Stimulated activated CD8-positive, alpha-beta memory T cell treated with anti-CD3 and anti-CD28 coated beads, Interleukin-2, amount 100 ng/mL, for 1 hour (primary cell): ENCODE measurements at places on chromosomes 11 and 22.

DNA sequence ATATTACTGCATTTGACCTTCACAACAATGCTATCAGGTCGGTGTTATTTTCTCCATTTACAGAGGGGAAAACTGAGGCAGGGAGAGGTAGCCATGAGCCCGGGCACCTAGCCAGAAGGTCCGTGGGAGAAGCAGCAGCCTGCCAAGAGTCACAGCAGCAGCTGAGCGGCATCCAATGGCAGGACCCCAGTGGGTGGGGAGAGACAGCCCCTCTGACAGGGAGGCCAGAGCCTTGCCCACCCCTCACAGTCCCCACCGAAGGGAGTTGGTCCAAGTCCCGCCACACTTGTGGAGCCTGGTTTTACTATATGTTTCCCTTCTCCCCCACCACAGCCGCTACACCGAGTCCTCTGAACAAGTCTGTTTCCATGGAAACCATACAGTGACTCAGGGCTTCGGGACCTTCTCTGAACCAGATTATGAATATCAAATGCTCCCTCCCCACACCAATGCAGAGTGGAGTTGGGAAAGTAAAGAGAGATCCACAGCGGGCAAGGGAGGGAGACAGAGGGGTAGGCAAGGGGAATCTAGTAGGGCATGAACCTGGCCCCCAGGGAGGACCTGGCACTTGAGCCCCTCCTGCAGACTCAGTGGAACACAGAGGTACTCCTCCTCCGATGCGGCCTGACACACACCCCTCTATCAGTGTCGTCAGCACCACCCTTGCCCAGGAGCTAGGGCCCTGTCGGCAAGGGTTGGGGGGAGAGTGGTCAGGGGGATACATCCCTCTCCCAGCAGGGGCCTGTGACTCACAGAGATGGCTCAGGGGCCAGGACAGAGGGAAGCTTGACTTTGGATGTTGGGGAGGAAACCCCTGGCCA lies 2.5 kb downstream of the CHST1 start:
- DNase-seq = no peak

DNA sequence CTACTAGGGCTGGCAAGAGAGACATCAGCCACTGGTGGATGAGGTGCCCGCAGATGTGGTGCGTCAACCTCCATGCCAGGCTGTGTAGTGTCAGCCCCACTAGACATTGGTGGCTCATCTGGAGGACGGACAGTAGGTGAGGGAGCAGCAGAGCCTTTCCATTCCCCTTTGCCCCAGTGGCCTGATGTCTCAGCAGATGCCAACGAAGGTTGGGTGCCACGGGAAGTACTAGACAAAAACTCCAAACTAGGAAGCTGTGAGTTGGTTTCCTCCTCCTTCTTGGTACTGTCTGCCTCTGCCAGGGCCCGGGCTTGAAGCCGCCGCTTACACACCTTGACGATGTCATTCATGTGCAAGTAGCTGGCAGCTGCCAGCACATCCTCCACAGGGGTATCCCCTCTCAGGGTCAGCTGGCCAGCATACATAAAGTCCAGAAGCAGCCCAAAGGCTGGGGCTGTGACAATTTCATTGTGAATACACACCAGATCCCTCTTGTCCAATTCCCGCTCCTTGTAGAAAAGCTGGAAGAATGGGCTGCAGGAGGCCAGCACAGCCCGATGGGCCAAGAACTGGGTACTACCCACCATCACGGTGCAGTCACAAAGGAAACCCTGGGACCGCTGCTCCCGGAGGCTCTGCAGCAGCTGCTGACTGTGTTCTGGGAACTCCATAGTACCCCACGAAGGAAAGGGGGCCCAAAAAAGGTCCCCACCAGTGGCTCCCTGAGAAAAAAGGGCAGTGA lies 795 bp downstream of the ZBTB3 start:
- no peak for DNase-seq

- DNase-seq = no peak
Measured at GRCh38 chr11:48093795-48094642, 113.7 kb downstream of the PTPRJ start.

DNA sequence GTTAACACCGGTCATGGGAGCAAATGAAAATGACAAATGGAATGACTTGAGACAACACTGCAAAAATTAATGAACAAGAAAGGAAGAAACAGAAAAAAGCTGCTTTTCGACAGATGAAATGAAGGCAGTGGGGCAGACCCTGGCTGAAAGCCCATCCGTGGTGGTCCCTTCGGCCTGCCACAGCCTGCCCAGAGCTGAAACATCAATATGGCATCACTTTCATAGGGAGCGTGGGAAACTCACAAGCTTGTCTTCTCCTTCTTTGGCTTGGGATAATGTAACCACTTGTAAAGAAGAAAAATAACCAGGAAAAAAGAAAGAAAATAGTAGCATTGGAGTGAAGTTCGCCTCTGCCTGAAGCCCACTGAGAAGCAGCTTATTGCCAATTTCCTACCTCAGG lies 78.8 kb downstream of the CTTN start:
- DNase-seq = no peak

DNA sequence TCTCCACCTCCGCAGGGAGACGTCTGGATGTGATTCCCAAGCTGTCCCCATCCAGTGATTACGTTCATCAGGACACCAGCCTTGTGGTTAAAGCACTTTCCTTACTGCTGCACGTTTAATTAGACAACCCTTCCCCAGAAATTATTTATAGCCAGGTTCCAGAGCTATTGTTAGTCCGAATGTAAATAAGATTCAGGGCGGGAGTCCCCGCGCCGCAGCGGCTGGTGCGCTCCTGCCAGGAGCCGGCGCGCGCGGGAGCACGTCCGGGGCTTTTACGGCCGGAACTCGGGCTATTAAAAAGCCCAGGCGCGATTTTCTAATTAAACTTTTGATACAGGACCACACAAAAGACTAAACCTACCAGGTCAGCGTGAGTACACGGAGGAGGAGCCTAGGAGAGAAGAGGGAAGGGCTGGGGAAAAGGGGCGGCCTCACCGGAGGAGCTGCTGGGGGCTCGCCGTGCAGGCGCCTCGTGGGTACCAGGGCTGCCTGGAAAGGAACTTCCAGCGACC lies 538.3 kb downstream of the OPCML start:
- no peak for DNase-seq

DNA sequence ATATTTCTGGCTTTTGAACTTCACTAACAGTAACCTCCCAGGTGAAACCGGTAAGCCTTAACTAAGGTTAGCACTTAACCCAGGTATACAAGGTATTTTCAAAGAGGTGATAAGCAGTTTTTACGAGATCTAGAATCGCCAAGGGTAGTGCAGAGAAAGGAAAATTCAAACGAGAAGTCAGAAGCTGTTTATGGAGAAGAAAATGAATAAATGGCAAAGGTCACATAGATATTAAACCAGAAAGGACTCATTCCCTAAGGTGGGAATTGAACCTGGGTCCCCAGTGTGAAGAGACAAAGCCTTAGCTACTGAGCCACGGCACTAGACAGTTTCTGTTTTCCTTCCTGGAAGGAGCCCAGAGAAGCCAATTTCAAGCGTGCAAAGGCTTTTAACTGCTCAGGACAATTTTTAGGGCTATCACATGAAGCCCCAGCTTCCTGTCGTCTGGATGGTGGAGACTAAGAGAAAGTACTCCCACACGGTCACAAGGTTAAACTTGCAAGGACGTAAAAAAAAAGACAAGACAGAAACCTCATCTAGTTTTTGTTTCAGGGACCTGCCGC lies 5.7 kb upstream of the C1QTNF6 start:
- no peak for DNase-seq
